ENCODE measurements at places on chromosomes 16 and 17.

- H3K27me3 ChIP-seq, result no peaks in the 10 kb centered on the region
- H3K4me1 ChIP-seq, result no peaks in the 10 kb centered on the region
- no peak overlapping the region for H3K27ac ChIP-seq
- no peak for DNase-seq
- H3K4me3 ChIP-seq, result no peak overlapping the region
These were observed 163.7 kb downstream of the WSCD1 start for GRCh38 chr17:6233856-6234255.

DNA sequence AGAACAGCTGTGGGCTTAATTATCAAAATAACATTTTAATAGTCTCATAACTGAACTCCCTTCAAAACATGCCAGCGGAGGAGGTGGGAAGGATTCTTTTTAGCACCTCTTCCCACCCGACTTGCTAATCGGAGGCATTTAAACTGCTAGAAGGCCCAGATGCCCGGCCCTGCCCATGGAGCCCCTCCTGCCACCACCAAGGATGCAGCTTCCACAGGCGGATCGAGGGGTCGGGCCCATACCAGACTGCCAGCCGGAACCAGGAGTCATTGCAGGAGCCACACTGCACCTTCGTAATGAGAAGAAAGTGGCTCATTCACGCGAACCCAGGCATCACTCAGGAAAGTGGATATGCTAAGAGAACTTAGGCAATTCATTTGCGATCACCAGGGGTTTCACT, 201.2 kb downstream of the C16orf78 start:
- H3K4me3 ChIP-seq, result no peak overlapping the region
- DNase-seq, result no peak
- no peaks in the 10 kb centered on the region for H3K36me3 ChIP-seq
- no peaks in the 10 kb centered on the region for H3K27me3 ChIP-seq
- H3K27ac ChIP-seq, result no peak overlapping the region
- H3K4me1 ChIP-seq, result no peaks in the 10 kb centered on the region

- no peaks in the 10 kb centered on the region for H3K4me1 ChIP-seq
- H3K27ac ChIP-seq, result no peak overlapping the region
- H3K4me3 ChIP-seq, result no peak overlapping the region
- DNase-seq, result no peak
- peaks cover 2% of the 10 kb centered on the region for H3K36me3 ChIP-seq
- H3K27me3 ChIP-seq, result no peaks in the 10 kb centered on the region
These were observed 27.9 kb upstream of the JPT2 start for GRCh38 chr16:1650131-1650530.

GRCh38 chr16:61105544-61105943, 930.7 kb downstream of the CDH8 start:
- H3K27me3 ChIP-seq, result no peaks in the 10 kb centered on the region
- no peak overlapping the region for H3K4me3 ChIP-seq
- no peak for DNase-seq
- H3K27ac ChIP-seq, result no peak overlapping the region

DNA sequence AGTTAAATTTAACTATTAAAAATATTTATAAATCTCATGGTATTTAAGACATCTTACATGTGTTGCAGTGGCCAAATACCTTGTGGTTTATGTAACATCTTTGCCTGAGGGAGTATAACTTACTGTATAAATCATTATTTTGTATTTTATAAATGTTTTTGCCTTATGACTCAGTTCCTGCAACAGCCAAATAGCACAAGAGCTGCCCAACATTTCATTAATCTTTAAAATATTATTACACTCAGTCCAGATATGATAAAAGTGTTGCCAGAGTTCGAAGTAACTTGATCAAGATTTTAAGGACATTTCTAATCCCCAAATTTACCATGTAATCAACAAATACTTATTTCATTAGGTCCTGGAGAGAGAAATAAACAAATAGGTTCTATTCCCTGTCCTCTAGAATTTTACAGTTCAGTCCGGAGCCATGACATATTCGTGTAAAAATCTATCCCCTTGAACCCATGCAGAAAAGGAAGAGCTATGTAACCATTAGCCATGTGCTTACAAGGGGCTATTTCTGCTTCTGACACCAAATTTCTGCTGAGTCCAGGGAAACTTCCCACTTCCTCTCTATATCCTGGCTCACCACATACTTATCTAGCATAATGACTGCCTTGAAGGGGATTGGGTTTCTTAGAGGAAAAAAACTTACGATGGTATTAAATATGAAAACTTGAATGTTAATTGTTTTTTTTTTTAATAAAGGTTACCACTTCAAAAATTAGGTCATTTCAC, 44.0 kb downstream of the IRX6 start:
- no peaks in the 10 kb centered on the region for H3K4me1 ChIP-seq
- H3K4me3 ChIP-seq, result no peak overlapping the region
- H3K36me3 ChIP-seq, result no peaks in the 10 kb centered on the region
- H3K27me3 ChIP-seq, result no peaks in the 10 kb centered on the region
- no peak for DNase-seq
- no peak overlapping the region for H3K27ac ChIP-seq

All from pancreas (tissue), 10 donors.